GDM1 (cell line): ENCODE measurements at places on chromosomes 2 and 18.

DNA sequence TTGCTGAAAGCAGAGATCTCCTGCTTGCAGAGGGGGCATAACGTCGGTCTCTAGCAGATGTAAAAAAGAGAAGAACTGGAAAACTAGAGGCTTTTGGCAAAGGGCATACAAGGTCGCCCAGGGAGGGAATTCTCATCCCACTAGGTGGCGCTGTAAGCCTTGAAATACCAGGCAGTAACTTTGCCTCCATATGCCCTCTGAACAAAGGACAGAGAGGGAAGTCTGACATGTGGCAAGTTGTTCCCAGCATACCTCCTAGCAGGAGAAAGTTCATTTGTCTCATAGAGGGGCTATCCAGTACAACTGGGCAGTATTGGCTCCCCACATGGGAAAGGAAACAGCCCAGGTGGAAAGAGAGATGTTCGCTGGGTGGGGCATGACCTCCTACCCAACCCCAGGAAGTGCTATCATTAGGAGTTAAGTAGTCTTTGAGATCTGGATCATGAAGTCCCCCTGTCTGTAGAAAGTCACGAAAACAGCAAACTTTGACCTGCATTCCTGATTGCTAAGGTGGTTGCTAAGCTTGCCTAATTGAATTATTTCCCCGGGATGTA, 39.9 kb downstream of the STK17B start:
- DNase-seq = peak; percentile 66

DNA sequence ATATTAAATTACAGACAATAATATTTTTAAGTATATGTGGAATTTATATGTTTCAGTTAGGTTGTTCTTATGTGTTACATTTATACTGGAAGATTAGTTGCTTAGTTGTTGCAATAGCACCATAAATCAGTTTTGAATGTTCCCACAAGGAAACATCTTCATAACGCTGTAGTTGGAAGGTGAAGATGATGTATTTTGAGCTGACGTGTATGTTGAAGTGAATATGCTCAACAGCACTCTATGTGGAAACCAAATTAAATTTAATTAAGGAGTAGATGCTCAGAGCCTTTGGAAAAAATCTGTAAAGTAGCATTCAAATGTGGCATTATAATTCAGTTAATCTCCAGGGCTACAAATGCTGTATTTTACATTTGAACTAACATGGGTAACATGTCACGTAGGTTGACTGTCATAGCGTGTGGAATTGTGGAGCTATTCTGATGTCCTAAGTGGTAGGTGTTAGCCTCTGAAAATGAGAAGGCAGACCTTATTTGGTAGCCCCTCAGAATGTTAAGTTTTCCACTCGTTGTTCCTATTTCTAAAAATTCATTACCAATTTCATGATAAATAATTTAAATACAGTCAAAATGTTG, 88.5 kb downstream of the MEIS1 start:
- DNase-seq = no peak

DNA sequence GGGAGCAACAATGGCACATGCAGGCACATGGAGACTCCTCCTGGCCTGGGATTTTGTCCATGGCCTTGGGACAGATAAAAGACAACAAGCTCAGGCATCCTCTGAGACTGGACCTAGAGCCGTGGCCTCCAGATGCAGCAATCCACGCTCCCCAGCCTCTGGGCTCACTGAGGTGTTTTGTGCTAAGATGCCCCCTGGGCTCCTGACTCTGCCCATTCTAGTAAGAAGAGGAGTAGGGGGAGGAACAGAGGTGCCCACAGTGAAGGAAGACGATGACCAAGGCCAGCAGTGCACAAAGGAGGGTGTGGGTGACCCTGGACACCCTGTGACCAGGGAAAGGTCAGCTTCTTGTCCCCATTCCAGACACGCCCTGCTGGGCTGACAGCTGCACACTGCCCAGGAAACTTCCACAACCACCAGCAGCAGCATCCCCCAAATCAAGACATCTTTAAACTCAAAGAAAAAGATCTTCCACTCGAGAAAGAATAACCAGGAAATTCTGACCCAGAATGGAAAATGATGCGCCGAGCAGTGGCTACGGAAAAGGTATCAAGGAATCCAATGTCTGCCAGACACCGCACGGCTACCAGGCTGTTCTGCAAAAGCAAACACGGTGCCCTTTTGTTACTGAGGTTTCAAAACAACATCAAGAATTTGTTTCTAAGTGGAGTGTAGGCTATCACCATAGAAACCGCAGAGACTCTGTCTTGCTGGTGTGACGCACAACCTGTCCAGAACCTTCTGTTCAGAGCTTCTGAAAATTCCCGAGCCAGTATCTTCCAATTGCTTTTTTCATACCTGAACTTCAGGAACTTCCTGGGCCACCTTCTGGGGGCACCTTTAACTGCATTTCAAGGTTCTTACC, 65.5 kb downstream of the ZNF516 start:
- DNase-seq = no peak

GRCh38 chr2:207107551-207107950, 58.2 kb downstream of the KLF7 start:
- peak; percentile 83 for DNase-seq

- DNase-seq = no peak
These were observed 96.6 kb upstream of the RND3 start for GRCh38 chr2:150584081-150584480.
